ENCODE measurements at places on chromosomes 1 and 21.

GRCh38 chr1:158794247-158794646, 13.2 kb upstream of the OR6N2 start:
- no peak for DNase-seq

GRCh38 chr21:26563856-26564503, 9.1 kb downstream of the CYYR1 start:
- no peak for DNase-seq

DNA sequence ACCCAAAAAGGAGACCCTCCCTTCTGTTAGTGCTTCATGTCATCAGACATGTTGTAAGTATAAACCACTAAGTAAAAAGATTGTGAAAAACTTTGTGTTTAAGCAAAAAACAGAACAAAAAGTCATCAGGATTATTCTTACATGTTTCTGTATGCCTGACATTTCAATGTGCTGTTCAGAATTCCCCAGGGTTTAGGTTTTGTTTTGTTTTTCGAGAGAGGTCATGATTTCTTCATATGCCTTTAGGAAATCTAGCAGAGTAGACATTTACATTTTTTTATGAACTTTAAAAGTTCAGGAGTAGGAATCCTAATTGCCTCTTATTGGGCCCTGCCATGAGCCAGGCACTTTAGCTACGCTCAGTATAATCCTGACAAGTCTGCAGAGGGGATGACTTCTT, 85.3 kb downstream of the VPS13D start:
- peak; percentile 49 for DNase-seq

GRCh38 chr1:46057781-46058180, 74.6 kb downstream of the PIK3R3 start:
- no peak for DNase-seq

GRCh38 chr1:19059773-19060172, 103.3 kb upstream of the IFFO2 start:
- no peak for DNase-seq

All from AG09319 (cell line).